NCI-H82 (cell line): ENCODE measurements at places on chromosomes 12 and 14.
A peak's percentile ranks its signal among the peaks of the same experiment; 100 is the strongest.

DNA sequence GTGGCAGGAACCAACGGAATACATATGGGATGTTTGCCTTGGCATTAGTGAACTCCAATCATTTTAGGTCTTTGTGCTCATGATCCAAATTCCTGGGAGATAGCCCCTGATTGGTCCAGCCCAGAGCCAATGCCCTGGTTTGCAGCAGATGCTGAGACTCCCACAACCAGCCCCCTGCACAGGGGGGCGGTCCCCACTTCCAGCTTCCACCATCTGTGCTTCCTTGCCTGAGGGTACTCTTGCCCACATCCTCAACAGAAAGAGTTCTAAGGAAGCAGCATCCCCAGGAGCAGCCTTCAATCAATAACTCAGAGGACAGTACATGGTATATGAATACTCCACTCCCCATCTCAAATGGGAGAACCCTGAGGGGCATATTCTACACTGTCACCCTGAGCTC, 39.7 kb upstream of the FICD start:
- peak; percentile 62 for DNase-seq

DNA sequence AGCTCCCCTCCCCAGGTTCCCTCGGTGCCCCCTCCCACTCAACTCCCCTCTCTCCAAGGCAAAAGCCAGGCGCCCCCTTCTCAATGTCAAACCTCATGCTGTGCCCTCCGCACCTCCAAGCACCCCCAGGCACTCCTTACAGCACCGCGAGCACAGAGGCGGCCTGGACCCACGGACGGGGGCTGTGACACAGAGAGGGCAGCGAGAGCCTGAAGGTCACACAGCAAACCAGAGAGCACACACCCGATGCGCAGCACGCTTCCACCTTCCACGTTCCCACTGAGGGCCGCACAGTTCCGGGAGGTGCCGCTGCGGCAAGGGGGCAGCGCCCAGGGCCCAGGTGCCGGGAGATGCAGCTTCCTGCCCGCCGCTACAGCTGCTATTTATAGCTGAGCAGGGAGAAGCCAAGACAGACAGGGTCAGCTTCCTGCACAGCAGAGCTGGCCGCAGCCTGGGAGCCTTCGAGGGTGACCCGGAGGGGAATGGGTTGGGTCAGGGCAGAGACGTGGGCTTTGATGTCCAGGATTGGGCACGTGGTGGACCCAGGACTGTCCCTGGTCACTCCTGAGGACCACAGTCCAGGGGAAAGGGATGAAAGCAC, 12.9 kb downstream of the NCOR2 start:
- DNase-seq, result no peak

GRCh38 chr14:24335461-24336171, 745 bp upstream of the ADCY4 start:
- no peak for DNase-seq

DNA sequence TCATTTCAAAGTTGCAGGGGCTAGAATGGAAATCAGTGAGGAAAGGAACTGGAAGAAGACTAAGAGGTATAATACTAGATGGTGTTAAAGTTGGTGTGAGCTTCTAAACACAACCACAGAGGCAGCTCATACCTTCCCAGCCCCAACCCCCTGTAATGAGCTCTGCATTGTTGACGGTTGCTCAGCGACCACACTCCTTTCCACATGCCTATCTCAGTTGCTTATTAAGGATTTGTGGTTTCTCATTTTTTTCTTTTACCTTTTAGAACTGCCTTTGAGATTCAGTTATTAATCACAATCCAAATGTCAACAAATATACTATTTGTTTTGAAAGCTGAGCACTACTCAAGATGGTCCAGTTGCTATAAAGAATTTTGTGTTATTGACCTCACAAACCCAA, 62.1 kb upstream of the KIF21A start:
- DNase-seq, result no peak

DNA sequence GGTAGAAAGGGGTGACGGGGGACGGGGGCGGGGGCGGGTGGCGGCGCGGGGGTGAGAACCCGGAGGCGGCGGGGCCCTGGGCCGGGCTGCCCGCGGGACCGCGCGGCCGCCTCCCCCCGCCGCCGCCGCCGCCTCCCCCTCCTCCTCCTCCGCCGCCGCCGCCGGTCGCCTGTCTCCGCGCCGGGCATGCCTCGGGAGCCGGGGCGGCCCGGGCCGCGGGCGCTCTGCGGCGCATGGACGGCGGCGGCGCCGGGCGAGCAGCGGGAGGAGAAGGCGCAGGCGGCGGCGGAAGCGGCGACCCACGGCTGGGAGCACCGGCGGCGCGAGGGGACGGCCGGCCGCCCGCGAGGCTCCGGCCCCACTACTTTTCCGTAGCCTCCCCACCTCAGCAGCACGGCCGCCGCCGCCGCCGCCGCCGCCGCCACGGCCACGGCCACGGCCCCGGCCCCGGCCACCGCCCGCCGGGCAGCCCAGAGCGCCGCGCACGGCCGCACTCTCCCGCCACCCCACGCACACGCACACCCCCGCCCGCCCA, at the start of gene NPAS3:
Gene NPAS3, plus strand, starts transcription at position 161 of the 535 bp plus-strand sequence.
- peak; percentile 29 for DNase-seq

DNA sequence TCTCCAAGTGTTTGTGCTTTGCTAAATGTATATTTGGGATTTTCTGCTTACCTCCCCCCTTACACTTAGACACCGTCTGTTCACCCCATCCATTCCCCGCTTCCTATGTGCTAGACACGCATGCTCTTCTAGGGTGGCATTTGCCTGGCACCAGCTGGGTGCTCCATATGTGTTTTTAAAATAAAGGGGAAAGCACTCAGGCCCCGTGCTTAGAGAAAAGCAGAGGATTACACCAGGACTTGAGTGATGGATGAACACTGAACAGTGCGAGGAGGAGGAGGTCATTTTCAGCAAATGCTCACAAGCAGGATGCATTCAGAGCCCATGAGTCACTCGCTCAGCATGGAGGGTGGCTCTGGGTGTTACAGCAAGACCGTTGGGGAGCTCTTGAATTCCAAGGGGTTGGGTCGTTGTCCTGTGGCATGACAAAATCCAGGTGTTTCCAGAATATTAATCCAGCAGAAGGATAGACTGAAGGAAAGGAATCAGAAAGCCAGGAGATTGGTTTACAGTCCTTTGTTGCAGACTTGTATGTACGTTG, 2.9 kb upstream of the BDKRB1 start:
- no peak for DNase-seq
